Lower leg skin (tissue), 4 donors: ENCODE measurements at places on chromosomes 12 and 14.
A peak's percentile ranks its signal among the peaks of the same experiment; 100 is the strongest.

- no peak for DNase-seq
These were observed 95.0 kb downstream of the SYT1 start for GRCh38 chr12:78959556-78959955.

DNA sequence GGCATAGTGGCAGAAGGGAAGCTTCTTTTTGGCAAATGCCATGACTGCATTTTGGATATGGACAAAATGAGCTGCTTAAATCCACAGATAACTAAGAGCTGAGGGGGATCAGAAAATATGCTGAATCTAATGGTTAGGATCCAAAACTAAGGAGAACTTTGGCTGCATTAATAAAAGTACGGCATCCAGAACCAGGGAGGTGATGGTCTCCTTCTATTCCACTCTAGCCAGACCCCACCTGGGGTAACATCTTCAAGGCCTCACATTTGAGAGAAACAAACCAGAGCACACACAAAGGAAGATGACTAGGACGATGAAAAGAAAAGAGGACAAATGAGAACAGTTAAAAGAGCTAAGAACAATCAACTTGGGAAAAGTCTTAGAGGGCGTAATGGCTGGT, 27.6 kb downstream of the NT5DC3 start:
- no peak for DNase-seq

GRCh38 chr12:109016978-109017377, 3.9 kb downstream of the SVOP start:
- no peak for DNase-seq

- no peak for DNase-seq
These were observed 59.2 kb downstream of the IFT81 start for GRCh38 chr12:110183386-110183785.

GRCh38 chr14:37711831-37712475, 116.5 kb downstream of the TTC6 start:
- no peak for DNase-seq

DNA sequence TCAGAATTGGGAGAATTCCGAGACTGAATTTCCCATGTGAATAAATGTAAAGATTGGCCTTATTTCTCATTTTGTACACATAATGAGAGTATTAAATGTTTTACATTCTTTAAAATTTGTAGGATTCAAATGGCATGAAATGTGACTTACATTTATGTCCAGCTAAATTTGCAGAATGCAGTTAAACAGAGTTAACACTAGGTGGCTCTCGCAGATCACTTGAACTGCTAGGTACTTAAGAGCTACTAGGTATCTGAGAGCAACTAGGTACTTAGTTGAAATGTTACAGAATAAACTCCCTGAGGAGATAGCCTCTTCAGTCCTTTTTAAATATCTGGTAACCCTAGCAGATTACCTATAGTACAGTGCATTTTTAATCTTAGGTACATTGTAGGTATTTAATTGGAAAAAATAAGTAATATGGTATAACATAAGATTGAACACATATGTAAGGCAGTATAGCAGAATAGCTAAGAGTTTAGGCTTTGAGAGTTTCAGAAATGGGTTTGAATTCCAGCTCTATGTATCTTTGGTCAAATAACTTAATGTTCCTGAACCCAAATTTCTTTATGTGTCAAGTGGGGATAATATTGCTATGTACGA, 73.8 kb downstream of the KIAA0586 start:
- DNase-seq, result no peak

DNA sequence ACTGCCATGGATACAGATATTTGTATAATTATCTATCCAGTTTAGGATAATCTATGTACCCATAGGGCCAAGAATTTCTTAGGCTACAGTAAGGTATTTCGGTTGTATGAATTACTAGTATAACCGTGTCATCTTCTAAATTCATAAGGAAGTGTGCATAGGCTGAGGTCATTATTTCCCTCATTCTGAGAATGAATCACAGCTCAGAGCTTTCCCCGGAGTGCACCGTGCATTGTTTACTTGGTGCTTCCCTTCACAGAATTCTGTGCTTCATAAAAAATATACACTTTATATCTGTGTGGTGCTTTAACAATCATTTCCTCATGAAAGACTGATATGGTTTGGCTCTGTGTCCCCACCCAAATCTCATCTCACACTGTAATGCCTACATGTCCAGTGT, 514.1 kb downstream of the ETNK1 start:
- no peak for DNase-seq

DNA sequence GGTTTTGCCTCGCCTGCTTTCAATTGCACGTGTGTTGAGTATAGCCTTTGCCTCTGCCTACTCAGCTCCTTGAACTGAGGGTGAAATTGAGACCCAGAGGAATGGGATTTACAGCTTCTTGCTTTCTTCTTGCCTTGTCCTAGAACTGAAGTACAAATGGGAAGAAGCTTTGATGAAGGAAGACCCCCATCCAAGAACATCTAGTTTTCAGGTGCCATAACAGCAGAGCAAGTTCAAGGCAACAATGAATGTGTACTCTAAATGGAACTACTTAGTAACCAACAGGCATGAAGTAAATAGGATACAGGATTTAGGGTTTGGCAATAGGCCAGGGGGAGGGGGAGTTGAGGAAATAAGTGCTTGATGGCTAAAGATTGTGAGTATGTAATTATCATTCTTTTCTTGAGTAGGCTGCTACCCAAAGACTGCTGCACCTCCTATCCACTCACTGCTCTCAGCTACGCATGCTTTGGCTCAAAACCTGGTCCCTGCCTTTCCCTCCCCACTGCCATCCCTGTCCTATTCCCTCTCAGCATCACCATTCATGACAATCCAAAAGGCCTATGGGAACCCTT, 2.1 kb downstream of the GPX2 start:
- DNase-seq, result peak; percentile 70

- no peak for DNase-seq
These were observed 125.5 kb downstream of the ZFP36L1 start for GRCh38 chr14:68667313-68667791.

- DNase-seq, result no peak
These were observed 60.0 kb downstream of the EML1 start for GRCh38 chr14:99853206-99853605.

- DNase-seq, result no peak
These were observed 98.8 kb upstream of the RESF1 start for GRCh38 chr12:31860401-31860800.

DNA sequence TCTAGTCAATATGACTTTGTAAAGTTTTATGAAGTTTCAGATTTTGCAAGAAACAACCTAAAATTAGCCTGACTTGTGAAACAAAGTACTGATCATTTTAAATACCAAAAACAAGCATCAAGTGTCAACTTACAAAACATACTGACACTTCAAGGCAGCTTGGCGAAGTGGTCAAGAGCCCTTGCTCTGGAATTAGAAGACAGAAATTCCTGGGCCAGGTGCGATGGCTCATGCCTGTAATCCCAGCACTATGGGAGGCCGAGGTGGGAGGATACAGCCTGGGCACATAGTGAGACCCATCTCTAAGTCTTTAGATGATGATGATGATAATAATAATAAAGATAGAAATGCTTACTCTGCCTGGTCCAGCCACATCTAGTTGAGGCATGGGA, 45.4 kb upstream of the NR2C1 start:
- DNase-seq, result no peak

- DNase-seq, result no peak
These were observed 5.6 kb downstream of the GMFB start for GRCh38 chr14:54483073-54483745.

GRCh38 chr12:3049611-3050249, 27.4 kb upstream of the TSPAN9 start:
- DNase-seq, result no peak

DNA sequence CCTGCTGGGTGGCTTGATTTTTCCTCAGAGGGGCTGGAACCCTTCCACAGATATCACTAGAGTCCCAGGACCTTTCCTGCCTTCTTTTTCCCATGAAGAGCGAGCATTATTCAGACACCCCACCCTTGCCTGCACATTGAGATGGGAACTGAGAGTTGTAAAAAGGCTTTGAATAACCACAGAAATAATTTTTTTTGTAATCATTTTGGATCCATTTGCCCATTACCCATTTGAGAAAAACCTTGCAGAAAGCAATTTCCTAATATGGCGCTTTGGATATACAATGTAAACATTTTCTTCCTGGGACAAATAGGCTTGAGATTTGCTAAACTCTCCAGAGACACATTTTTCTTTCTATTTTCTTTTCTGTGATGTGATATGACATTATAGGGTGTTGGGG, 250.6 kb downstream of the MSRB3 start:
- no peak for DNase-seq

- no peak for DNase-seq
These were observed 58.6 kb downstream of the SVOP start for GRCh38 chr12:108962256-108962655.

DNA sequence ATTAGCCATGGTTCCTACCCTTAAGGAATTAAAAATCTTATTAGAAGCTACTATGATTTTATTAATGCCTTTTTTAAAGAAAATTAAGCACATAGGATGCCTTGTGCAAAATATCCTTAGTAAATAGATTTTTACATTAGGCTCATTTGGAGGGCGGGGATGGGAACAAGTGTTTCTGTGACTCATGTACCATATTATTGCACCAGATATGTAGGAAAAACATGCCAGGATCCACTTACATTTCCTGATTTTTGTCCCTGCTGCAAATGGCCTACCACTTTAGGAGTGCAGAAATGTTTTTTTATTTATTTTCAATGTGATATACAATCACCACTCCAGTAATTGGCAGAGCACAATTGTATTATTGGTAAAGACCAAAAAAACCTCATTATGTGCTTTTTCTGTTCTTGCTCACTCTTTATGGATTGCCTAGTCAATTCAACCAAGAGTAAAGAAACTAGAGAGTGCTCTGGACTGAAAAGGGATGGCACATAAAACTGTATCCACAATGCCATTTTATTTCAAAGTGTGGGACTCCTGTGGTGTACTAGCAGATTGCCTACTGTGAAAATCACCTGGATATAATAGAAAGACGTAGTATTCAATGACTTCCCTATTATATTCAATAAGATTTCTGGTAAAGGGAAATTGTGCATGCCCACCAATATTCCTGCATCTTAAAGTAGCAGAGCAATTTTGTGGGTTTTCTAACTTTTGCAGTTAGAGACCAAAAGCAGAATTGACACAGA, 86.9 kb downstream of the ANO6 start:
- DNase-seq, result no peak

- DNase-seq, result no peak
These were observed 3.4 kb upstream of the OTUB2 start for GRCh38 chr14:94022532-94023411.

- peak; percentile 78 for DNase-seq
These were observed 12.9 kb downstream of the SPRYD3 start for GRCh38 chr12:53065975-53066931.

GRCh38 chr12:97943359-97943758, 480.8 kb downstream of the RMST start:
- no peak for DNase-seq

- DNase-seq, result no peak
These were observed 213.0 kb downstream of the ADAMTS20 start for GRCh38 chr12:43338848-43339526.

DNA sequence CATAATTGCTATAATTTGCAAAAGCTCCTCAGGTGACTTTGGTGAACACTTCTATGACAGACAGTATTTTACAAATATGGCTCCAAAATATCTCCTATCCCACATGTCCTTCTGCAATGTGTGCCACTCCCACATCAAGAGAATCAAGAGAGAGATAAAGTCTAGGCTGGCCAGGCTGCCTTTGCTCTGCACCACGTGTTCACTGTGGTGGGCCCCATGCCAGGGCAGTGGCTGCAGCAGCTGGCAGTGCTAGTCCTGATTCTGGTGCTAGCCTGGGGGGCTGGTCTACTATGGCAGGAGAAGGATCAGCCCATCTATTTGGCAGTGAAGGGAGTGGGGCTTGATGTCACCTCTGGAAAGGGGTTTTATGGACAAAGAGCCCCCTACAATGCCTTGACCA, 86.3 kb downstream of the DRAM1 start:
- DNase-seq, result no peak

DNA sequence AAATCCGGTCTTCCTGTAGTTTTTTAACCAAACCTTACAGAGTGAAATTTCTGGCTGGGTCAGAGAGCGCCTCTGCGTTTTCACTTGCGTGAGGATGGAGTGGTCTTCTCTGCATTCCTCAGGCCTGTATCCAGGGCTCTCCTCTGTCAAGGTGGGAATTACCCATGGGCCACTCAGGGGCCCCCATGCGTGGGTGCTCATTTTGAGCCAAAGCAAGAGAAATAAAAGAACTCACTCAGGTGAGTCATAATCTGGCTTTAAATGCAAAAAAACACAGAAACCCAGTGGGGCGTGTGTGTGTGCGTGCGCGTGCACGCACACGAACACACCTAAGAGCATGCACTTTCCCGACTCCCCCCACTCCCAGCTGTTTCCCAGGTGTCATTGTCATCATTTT, 104.0 kb upstream of the PWP1 start:
- no peak for DNase-seq

GRCh38 chr12:9806714-9807113, 20.6 kb upstream of the KLRF1 start:
- no peak for DNase-seq

GRCh38 chr14:82047777-82048470, 514.3 kb upstream of the SEL1L start:
- no peak for DNase-seq

- no peak for DNase-seq
These were observed 4.4 kb downstream of the LGALS3 start for GRCh38 chr14:55133416-55133815.

- DNase-seq, result peak; percentile 91
These were observed 400 bp downstream of the CHST11 start for GRCh38 chr12:104456950-104457745.

- peak; percentile 60 for DNase-seq
These were observed 17.0 kb downstream of the ANO6 start for GRCh38 chr12:45232756-45233372.

- no peak for DNase-seq
These were observed 58.2 kb downstream of the KIF26A start for GRCh38 chr14:104196461-104197140.

DNA sequence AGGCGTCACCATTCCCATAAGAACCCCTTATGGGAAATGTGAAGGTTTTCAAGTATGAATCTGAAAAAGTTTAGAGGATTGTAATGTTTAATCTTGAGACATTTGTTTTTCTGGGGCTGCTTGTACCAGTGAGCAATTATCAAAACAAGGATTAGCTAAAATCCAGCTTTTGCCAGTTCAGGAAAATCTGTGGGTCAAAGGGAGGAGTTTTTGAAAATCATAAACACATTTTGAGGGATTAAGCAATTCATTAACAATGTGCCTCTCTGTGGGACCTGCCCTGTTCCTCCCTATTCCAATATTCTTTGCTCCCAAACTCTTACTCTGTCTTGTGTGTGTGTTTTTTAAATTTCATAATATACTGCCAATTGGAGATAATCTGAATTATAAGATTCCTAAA, 11.7 kb upstream of the DAAM1 start:
- no peak for DNase-seq
